ENCODE measurements at places on chromosomes 5 and 9.

DNA sequence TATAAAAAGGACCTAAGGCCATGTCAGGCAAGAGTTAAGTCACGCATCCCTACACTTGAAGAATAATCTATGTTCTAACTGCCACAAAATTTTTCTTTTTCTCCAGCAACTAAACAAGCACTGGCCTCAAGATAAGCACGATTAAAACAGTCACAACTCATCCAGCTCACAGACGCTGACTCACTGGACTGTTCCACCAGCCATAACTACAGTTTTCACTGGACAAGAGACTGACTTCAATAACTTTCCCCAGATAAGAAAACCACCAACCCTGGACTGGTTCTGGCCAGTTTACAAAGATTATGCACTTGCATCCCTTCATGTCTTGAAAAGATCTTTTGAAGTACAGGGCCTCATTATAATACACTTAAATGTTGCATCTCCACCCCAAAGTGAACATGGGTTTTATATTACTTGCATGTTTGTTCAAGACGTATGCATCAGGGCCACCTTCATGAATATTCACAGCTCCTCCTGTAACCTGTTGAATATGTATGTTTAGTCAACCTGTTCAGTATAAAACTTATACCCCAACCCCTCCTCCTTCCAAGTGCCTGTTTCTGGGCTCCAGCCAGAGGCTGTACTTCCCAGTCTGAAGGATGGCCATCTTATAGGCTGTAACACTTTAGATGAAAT lies 129.3 kb upstream of the EPB41L4A start:
- DNase-seq = peak; percentile 96

- DNase-seq = no peak
These were observed 47.9 kb downstream of the ADGRV1 start for GRCh38 chr5:90606539-90606938.

- no peak for DNase-seq
These were observed 75.0 kb upstream of the FST start for GRCh38 chr5:53405396-53405795.

DNA sequence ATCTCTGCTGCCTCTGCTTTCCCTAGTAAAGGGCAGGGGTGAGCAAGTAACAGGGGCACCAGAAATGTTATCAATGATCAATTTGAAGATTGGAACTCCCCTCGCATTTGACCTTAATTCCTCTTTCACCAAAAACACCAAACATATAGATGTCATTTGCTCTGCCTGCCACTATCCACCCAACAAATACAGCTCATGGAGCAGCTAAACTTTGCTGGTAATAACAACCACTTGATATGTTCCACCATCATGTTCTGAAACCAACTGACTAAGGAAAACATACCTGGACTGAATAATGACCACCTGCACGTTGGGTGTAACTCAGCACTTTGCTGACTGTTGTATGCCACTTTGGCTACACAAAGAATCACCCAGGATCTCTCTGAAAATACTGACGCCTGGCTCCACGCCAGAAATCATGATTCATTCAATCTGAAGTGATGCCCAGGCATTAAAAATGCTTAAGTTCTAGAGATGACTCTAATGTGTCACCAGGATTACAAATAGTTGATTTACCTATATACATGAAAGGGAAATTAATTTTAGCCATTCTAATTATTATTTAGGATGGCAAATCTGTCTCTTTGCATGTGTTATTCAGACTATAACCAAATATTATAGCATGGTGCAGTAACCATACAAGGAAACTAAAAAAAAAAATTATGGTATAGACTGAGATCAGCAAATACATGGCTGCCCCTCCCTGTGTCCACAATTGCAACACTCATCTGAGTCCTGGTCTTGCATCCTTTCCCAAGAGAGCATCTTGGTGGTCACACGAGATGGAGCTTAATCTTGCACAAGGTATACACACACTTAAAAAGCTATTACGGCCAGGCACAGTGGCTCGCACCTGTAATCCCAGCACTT lies 43.1 kb upstream of the TTC39B start:
- DNase-seq = peak; percentile 6

DNA sequence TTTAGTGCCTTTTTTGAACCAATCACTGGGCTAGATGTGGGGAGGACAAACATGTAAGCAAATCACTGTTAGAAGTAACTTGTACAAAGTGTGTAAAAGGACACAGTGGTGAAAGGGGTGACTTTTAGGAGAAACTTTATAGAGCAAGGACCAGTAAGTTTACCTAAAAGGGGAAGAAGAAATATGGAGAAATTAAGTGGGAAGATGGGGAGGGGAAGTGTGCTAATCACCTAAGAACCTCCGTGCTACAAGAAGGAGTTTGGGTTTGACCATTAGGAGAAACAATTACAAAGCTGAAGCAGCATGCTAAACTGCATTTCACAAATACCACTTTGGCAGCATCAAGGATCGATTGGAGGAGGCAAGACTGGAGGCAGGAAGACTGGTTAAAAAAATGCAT lies 17.3 kb downstream of the ITGA1 start:
- DNase-seq = no peak

- DNase-seq = no peak
These were observed 534 bp upstream of the SAPCD2 start for GRCh38 chr9:137070906-137071275.

GRCh38 chr9:130193103-130193502 lies 20.9 kb downstream of the NCS1 start:
- no peak for DNase-seq

- DNase-seq = no peak
These were observed 50.2 kb upstream of the ADRA1B start for GRCh38 chr5:159866093-159866492.

DNA sequence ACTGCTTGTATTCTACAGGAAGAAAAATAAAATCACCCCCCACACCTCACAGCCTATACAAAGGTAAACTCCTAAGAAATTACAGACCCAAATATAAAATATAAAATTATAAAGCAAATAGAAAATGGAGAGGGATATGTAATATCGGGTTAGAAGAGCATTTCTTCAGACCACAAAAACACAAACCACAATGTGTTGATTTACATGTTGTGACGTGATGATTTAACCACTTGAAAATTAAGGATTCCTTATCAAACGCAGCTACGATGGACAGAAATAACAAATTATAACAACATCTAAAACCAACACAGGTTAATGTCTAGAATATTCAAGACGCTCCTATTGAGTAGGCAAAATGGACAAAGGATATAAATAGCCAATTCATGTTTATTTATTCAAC lies 26.3 kb downstream of the SSBP2 start:
- DNase-seq = no peak

DNA sequence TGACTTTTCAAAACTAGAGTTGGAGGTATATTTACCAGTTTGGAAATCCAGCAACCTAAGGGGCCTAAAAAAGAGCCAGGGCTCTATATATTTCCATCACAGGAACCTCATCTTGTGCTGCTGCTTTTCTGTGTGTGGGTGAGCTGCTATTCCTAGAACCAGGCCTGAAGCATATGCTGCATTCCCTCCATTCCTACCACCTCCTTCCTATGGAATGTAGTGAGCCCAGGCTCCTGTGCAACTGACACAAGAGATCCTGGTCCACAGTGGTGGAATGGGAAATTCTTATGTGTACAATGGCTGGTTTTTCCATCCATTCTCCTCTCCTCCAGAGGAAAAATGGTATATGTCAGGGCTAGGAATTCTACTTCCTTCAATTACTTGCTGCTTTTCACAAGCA lies 39.1 kb downstream of the SPEF2 start:
- peak; percentile 51 for DNase-seq

- no peak for DNase-seq
These were observed 22.3 kb downstream of the TTC33 start for GRCh38 chr5:40733434-40733833.

DNA sequence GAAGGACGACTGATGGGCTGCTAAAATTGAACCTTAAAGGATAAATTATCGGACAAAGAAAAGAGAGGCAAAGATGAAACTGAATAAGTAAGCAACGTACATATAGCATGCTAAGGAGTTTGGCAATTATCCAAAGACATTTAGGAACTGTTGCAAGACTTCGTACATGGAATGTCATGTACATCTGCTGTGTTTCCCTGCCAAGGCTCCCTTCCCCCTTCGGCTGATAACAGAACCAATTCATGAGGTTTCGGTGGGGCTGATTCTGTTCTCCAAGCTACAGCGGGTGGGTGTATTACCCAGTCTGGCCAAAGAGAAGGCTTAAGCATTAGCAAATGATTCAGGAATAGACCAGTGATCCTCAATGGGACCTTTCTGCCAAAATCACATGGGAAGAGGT lies 190.9 kb upstream of the FREM1 start:
- no peak for DNase-seq

DNA sequence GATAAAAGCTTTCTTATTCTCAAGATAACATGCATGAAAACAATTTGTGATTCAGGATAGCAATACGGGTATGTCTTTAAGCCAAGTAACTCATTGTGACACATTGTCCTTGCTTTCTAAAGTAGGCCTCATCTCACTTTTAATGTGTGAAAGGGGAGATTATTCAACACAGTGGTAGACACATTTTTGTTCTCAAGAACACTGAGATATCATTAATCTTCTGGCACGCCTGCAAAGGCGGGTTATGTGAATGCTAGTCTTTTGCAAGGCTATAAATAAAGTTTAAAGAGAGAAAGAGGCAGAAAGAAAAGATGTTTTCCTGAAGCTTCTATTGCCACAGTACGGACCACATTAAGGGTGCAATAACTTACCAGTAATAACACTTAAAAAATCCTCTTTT lies 181.8 kb upstream of the MEF2C start:
- peak; percentile 14 for DNase-seq

Measured in astrocyte (in vitro differentiated cells and primary cell).